ENCODE measurements at places on chromosomes 4 and X. TPM values are rescaled to one million over a fixed set of nuclear protein-coding genes. Genes with fewer than 3 reads are reported as not detected.

OCRL gene
- polyA plus RNA-seq, result 19.7 TPM

EFHC2 gene
- 0.18 TPM for polyA plus RNA-seq

CCKAR gene
- polyA plus RNA-seq, result not detected

CT45A3 gene
- not detected for polyA plus RNA-seq

MAGEA2B gene
- polyA plus RNA-seq, result not detected

PGM2 gene
- polyA plus RNA-seq, result 21.7 TPM

CENPVL3 gene
- polyA plus RNA-seq, result 0.09 TPM

CSN3 gene
- not detected for polyA plus RNA-seq

PPEF2 gene
- polyA plus RNA-seq, result not detected

SHOX gene
- polyA plus RNA-seq, result not detected

RTL5 gene
- polyA plus RNA-seq, result 0.65 TPM

AMBN gene
- polyA plus RNA-seq, result not detected

XG gene
- polyA plus RNA-seq, result 0.11 TPM

- DNase-seq, result no peak
Measured at GRCh38 chr4:95921470-95921869, 81.6 kb downstream of the PDHA2 start.

DNA sequence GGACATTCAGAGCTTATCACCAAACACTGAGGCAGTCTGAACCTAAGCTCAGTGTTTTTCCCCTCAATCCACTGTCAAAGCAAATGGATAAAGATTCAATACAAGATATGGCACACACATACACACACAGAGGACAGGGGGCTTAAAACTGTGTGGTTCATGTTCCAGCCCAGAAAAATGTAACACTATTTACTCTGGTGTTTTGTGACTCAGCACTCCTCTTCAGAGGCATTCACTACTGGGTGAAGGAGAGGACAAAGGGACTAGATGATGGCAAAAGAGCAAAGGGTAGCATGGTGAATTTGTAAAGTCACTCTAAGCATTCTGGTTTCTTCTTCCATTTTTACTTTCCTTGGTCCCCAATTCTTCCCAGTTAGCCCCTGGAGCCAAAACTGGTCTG lies 120.3 kb downstream of the ARHGEF9 start:
- DNase-seq, result no peak

- no peak for DNase-seq
Measured at GRCh38 chr4:164977243-164978164, at the start of gene TRIM61. TRIM61 (minus strand) TSS chr4:164977657; CDS start chr4:164970002, 7,655 bp downstream.

GRCh38 chr4:88753658-88754571 lies 56.3 kb upstream of the NAP1L5 start:
- DNase-seq, result no peak

GRCh38 chr4:99655308-99656081 lies 2.1 kb downstream of the C4orf54 start:
- peak; percentile 93 for DNase-seq

GRCh38 chrX:479273-479981 lies 92.7 kb upstream of the PPP2R3B start:
- DNase-seq, result no peak

- DNase-seq, result no peak
Measured at GRCh38 chrX:150357790-150358189, 5.3 kb upstream of the MAMLD1 start.

- DNase-seq, result no peak
Measured at GRCh38 chrX:124910611-124911010, 409.1 kb upstream of the TEX13C start.

GRCh38 chr4:104818579-104818978 lies 323.9 kb upstream of the CXXC4 start:
- no peak for DNase-seq

DNA sequence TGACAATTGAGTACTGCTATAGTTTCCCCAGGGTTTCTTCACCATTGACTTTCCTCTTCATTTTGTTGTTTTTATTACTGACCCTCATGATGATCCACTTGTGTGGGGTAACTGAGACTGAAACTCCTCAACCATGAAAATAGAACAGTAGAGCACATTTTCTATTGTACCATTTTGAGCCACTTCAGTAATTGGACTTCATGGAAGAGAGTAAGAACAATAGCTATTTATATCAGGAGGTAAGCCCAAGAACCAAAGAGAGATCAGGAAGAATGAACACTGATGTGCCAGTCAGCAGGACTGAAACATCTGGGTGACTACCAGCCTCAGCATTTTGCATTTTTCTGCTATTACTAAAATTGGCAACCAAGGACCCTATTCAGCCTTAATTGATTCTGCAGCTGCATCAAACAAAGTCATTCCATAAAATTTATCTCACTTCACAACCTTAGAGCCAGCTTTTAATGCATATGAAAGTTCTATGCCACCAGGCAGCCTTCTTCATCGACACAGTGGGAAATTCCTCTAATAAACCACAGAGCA lies 151.4 kb downstream of the BANK1 start:
- DNase-seq, result no peak

DNA sequence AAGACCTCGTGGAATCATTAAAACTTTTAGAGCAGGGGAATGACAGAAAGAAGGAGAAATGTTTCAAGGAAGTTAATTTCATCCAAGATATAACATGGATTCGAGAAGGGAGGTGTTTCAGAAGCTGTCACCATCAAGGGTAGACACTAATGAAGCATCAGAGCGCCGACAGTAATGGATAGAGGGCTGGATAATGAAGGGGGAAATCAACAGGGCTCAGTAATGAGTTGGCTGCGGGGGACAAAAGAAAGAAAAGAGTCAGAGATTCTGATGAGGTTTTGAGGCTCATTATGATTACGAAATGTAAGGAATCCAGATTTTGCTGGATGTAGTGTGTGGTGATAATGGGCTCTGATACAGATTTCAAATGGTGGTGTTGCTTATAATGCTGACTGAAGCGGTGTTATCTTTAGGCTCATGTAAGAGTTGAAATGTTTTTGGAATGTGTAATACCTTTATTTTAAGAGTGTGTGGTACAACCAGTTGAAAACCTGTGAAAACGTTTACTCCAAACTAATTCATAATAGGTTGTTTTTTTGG lies 39.3 kb upstream of the TENM3 start:
- no peak for DNase-seq

GRCh38 chrX:119828446-119828845 lies 24.3 kb downstream of the UPF3B start:
- DNase-seq, result no peak

DNA sequence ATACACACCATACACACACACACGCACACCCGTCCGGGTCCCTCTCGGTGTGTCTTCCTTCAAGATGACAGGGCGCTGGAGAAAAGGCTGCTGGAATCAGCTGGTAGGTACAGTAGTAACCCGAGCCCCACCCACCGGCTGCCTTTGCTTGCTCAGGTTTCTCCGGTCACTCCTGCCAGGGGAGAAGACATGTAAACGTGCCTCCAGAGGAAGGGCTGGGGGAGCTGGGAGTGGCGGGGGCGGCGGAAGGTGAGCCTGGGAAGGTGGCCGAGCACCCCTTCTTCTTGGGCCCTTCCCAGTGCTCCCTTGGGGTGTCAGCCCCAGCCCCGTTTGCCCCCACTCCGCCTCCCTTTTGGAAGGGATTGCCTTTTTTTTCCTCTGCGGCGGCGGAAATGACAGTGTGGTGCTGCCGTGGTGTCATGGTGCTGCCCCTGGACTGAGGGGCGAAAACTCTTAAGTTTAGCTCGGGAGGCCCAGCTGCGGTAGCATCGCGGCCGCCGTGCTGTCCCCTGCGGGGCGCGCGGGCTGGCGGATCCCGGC lies at the start of gene MID2:
Gene MID2 (plus strand): TSS at position 169 of the 540 bp plus-strand sequence. CDS start 561 bp downstream, outside the sequence.
- DNase-seq, result peak; percentile 67

GRCh38 chr4:142474398-142475087 lies 371.6 kb downstream of the INPP4B start:
- peak; percentile 95 for DNase-seq

GRCh38 chr4:7717946-7718490 lies 221.6 kb downstream of the AFAP1 start:
- DNase-seq, result no peak

DNA sequence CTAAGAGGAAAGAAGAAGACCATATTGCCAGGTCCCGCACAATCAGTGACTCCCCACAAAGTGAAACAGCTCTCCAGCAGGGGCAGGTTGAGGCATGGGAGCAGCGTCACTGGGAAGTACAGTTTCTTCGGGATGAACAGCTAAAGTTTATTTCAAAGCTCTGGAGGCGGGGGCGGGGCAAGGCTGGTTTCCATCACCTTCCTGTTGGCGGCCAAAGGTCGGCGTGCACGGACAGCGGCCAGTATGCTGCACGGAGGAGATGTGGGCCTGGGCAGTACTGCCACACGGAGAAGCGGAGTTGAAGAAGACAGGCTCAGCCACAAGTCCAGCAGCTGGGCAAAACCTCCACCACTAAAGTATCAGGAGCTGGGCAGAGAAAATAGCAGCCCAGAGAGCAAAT lies 951 bp upstream of the ZNF518B start:
- DNase-seq, result no peak

GRCh38 chr4:123398853-123399626 lies 2.4 kb downstream of the SPRY1 start:
- peak; percentile 77 for DNase-seq

GRCh38 chr4:10200869-10201268 lies 84.3 kb upstream of the WDR1 start:
- DNase-seq, result no peak

- DNase-seq, result peak; percentile 48
Measured at GRCh38 chr4:46503739-46504138, 113.8 kb upstream of the GABRA2 start.

DNA sequence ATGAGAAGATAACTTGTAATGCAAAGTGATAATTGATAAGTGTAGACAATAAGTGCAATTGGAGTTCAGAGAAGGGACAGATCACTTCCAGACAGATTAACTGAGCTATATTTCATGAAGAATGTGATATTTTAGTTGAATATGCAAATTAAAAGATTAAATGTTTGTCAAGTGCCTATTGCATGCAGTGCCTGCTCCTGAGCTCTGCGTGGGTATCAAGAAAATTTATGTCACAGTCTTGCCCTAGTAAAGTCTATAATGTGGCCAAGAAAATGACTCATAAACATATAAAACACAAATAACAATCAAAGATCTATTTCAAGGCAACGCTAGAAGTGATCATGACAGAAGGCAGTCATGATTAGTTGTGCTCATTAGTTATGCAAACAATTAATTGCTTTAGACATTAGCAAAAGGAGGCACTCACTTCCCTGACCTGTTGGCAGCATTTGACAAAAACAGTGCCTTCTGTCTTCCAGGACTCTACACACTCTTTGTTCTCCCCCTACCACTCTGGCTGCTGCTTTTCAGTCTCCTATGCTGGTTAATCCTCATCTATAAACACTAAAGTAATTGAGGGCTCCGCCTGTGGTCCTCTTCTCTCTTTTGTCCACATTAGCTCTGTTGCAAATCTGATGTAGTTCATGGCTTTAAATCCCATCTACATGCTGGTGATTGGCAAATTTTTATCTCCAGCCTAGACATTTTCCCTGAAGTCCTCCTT lies 47.7 kb downstream of the ARHGEF38 start:
- no peak for DNase-seq

DNA sequence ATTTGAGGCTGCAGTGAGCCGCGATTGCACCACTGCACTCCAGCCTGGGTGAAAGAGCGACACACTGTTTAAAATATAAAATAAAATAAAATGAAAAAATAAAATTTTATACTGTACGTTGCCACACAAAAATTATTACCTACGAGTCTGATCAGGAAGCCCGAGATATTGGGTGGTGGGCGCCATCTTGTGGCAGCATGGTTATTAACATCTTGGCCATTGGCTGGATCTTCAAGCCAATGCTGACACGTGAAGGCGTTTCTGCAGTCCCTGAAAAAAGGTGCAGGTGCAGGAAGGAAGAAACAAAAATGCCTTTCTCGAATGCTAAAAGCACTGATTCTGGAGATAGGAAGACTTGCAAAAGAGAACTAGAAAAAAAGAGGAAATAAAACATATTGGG lies 4.9 kb upstream of the TLR8 start:
- DNase-seq, result peak; percentile 48

GRCh38 chr4:26077756-26078155 lies 163.7 kb downstream of the SMIM20 start:
- no peak for DNase-seq

- DNase-seq, result no peak
Measured at GRCh38 chr4:15374656-15375055, 53.2 kb upstream of the C1QTNF7 start.

- no peak for DNase-seq
Measured at GRCh38 chr4:155854582-155855226, 11.4 kb downstream of the ASIC5 start.
